Stimulated activated CD4-positive, alpha-beta T cell treated with anti-CD3 and anti-CD28 coated beads, Interleukin-1b, Interleukin-23, amount 100 ng/mL, for 1 hour (primary cell): ENCODE measurements at places on chromosomes 2 and 18.

- DNase-seq: no peak
These were observed 23.1 kb downstream of the DGUOK start for GRCh38 chr2:73949802-73950201.

DNA sequence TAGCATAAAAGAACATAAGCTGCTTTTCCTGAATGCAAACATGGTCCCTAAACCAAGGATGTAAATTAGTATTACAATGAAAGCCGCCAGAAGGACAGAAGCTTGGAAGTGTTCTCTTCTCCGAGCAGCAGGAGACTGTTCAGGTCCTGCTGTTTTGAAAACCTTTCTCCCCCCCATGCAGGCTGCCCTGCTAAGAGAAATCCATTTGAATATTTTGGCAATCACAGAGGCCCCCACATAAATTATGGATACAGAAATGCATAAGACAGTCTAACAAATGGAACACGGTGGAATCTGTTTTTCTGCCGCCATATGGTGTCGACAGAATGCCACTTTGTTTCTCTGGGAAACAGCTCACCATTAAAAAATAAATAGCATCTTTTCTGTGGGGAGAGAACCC lies 600.4 kb upstream of the KLHL29 start:
- no peak for DNase-seq

- no peak for DNase-seq
These were observed 75.8 kb downstream of the CLHC1 start for GRCh38 chr2:55156326-55156725.

GRCh38 chr2:219475697-219476651 lies 22.7 kb upstream of the GMPPA start:
- peak; percentile 47 for DNase-seq

DNA sequence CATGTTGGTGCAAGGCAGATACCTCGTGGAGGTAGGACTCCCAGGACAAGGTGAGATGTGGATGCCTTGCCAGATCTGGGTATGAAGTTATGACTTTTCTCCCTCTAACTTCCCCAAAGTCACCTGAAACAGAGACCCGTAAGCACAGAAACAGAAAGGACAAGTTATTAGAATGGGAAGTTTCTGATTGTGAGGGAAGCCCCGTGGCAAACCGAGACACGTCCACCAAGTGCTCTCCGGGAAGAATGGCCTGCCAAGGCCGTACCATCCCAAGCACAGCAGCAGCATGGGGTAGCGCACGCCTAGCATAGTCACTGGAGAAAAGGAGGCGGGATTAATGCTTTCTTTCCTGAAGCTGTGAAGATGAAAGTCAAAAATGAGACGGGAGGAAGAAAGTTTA lies 110.6 kb downstream of the ZNF532 start:
- DNase-seq: no peak
